RWPE1 (cell line): ENCODE measurements at places on chromosomes 7 and 10.

DNA sequence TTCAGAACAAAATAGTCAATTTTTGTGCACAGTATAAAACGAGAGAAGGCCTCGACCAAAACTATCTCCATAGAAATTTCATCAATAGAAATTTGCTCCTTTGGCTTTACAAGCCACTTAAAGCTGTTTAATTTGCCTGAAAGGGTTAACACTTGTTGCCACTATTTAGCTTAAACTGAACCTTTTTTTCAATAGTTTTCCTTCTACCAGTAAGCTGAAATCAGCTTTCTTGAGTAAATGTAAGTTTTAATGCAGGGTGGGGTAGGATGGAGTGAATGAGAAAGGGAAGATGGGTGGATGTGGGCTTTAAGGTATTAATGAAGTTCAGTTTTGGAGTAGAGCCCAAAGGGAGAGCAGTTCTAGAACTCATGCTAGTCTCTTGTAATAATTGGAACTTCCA is 39.5 kb downstream of the ARL4A start:
- DNase-seq = no peak

DNA sequence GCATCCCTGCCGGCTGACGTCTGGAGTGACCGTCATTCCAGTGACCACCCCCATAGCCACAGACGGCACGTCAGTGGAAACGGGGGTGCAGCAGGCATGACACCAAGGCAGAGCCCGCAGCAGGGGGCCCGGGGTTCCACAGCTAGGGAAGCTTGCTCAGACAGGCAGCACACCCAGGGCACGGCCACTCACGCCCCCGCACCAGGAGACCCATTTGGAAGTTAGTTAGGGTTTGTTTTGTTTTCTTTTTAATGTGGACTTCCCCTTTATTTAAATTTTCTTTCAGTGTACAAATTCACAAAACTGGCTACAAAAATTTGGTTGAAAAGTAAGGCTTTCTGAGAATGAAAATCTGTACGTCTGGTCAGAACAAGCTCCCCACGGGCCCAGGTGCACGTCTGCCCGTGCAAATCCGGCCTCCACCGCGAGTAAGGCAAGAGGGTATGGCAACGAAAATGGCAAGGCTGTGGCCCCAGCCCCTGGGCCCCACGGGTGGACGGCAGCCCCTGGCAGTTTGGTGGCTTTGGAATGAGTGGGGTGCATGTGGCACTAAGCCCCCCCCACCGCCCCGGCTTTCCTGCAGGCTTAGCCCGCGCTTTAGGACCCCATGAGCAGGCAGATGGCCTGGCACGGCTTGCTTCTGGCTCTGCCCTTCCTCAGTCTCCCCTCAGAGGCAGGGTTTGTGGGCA is 124.2 kb downstream of the FAM53B start:
- no peak for DNase-seq

DNA sequence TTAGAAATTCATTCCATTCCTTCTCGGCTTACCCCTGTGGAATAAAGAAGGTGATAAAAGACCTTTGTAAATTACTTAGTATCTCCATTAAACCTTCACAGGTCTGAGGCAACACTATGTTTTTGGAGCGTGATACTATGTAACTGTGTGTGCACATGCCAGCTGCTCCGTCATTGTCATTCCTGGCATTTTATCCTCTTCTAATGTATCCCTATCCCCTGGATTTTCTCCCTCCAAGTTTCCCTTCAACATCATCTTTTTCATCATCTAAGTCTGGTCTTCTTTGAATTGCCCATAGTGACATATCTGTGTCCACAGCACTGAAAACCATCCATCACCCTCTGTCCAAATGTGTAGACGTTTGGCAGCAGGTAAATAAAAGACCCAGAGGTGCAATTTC is 125.7 kb downstream of the TEX36 start:
- no peak for DNase-seq

DNA sequence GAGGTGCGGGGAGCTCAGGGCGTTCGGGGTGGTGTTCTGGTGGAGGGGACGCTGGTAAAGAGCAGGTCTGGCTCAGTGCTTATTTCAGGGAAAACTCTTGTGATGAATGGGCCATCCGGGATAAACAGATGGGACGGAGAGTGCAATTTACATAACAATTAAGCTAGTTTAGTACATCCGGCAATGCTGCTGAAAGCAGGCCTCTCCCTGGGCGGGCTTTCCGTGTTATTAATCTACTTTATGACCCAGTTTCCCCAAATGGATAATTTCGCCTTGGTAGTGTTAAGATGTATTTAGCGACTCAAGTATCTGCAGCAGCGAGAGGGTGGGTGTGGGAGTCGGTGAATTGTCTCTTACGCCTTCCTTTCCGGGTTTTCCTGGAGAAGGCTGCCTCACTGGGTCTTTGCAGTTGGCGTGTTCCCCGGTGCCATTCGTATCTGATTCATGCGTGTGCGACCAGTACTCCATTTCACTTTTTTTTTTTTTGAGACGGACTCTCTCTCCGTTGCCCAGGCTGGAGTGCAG is 25.2 kb downstream of the FOXK1 start:
- no peak for DNase-seq

GRCh38 chr10:60524541-60524940 is 134.9 kb upstream of the ANK3 start:
- DNase-seq = no peak

DNA sequence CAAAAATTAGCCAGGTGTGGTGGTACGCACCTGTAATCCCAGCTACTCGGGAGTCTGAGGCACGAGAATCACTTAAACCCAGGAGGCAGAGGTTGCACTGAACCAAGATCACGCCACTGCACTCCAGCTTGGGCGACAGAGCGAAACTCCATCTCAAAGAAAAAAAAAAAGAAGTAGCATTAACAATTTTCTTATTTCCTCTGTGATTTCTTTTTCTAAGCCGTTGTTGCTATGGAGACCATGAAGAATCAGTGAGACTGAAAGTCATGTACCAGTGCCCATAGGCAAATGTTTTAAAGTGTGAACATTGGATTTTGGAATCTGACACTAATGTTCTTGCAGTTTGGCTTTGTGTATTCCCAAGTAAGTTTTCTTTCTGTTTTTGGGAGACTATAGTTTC is 18.4 kb upstream of the MAP3K8 start:
- DNase-seq = no peak

- no peak for DNase-seq
Measured at GRCh38 chr7:149500201-149500600, 2.6 kb upstream of the ZNF746 start.

DNA sequence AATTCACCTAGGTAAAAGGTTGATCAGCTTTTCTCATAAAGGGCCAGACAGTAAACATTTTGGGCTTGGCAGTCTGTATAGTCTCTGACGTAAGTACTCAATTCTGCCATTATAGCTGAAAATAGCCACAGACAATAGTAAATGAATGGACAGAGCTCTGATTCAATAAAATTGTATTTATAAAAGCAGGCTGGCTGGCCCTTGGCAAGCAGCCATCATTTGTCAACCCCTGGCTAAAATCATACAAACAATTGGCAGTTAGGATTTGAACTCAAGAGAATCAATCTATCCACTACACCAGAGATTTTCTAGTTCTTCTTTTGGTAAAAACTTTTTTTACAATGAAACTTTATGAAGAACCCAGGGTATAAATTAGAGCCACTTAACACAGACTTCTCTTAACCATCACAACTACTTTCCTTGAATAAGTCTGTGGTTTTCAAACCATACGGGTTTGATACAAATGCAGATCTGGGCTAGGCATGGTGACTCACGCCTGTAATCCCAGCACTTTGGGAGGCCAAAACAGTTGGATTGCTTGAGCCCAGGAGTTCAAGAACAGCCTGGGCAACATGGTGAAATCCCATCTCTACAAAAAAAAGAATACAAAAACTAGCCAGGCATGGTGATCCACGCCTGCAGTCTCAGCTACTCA is 124.5 kb downstream of the SLC16A9 start:
- DNase-seq = no peak

DNA sequence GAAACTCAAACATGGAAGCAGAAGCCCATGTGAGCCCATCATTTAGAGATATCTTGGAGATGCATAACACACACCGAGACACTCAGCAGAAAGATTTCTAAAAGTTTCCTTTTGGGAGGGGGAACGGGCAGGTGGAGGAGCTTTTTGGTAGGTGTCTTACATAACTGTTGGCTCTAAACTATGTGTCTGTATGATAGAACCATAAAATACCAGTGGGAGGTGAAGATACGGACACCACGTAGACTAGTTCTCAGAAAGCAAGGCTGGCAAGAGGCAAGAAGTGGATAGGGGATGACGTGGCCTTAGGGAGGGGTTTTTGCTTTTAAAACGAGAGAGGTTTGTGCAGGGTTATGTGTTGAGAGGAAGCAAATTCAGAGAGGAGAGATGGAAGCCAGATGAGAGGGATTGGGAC is 36.5 kb downstream of the IL15RA start:
- DNase-seq = no peak

DNA sequence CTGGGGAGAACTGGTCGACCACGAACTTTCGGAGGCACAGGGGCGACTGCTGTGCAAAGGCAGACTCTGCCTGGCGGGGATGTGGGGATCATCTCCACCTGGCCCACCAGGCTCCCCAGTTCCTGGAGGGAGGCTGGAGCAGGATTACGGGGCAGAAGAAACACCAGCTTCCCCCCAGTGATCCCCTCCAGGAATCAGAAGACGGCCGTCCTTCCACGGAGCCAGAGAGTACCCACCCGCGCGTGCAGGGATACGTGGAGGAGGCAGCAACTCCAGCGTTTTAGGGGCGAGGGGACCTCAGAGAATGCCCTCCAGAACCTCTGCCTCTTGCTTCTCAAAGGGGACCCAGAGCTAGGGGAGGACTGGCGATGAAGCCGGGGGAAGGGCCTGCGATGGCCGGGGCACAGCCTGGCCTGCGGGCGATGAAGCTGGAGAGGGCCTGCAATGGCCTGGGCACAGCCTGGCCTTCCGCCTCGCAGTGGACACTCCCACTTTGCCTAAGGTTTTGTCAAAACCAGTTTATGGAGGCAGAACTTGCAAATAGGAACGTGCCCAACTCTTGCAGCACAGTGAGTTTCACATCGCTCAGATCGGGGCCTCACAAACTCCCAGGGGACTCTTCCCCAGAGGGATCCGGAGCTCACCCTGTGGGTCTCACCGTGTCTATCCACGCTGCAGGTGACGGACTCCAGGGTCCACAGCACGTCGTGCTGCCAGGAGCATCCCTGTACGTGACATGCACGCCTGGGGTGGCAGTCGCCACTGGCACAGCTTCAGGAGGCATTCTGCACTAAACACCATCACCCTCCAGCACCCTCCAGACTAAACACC is 77.9 kb upstream of the PDGFA start:
- no peak for DNase-seq

DNA sequence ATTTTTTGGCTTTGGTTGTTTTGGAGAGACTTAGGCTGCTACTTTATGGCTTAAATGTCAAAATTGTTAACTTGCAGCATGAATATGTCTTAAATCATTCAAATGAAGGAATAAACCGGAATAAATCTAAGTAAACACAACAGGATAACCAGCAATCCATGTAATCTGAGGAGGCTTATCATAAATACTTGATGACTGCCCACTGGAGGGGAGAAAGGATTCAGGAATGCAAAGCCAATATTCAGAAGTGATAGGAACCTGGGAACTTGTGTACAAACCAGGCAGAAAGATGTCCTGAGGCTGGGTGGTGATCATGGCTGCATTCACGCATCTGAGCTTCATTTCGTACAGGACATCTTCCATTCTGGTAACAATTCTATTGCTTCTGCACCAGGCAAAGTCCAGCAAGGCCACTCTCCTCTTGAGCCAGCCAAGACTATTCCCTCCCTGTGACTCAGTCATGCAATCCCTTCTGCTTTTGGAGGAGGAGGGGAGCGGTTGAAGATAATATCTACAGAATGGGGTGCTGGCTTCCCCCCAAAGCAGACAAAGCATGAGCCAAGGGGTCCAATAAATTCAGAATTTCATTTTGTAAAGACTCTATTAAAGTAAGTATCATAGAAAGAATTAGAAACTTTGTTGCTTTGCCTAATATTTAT is 374.5 kb downstream of the PHTF2 start:
- no peak for DNase-seq

GRCh38 chr10:70758757-70759514 is 26.2 kb downstream of the TBATA start:
- peak; percentile 71 for DNase-seq

DNA sequence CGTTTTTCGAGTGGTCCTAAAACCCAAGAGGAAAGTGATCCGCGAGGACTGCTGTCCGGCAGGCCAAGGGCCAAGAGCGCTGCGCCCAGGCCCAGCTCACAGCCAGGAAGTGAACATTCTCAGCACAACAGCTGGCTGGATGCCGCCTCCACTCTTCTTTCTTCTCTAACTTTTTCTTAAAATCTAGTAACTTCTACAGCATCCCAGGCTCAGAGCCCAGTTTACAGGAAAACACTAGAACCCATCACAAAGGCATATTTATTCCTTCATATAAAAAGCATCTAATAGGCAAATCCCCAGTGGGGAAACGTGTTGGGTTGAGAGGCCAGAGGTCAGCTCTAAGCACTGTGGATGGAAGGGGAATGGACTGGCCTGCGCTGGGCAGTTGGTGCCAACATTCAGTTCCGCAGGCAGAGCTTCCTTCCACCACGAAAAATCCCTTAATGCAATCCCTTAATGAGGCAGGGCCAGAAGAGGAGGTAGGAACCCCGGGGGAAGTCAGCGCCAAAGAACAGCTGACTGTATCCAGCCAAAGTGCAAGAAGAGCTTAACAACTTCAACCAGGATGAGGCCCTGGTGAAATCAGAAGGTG is 74.8 kb downstream of the ZRANB1 start:
- DNase-seq = no peak

DNA sequence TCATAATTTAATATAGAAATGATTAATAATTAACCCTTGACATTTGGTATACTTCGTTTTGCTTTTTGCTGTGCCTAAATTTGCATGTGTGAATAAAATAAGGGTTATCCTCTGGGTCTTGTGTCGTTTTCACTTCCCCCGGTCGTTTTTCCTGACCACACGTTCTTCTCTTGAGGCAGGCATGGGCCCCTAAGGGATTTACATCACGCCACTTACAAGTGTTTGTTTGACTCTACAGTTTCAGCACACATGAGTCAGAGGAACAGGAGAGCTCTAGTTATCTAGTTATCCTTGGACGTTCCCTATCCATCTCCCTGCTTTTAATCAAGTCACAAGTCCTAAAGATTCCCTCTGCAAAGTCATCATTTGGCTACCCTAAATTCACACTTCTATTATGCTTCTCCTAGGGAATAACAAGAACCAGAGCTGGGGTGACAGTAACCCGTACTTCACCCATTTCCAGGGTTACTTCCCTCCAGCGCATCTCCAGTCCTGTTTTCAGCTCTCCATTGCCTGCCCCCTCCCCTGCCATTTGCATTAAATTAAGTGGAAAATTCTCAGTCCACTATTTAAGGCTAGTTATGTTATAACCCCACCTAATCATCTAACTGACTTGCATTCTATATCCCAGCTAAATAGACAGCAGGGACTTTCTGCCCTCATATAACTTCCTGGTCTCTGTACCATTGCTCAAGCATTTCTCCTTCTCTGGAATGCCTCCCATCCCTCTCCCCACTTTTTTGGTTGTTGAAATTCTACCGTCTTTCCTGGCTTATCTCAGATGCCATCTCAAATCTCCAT is 206.9 kb downstream of the PTEN start:
- DNase-seq = no peak

GRCh38 chr7:158371856-158372255 is 215.8 kb downstream of the PTPRN2 start:
- no peak for DNase-seq
